ENCODE measurements at places on chromosomes 2 and 18. TPM values are rescaled to one million over a fixed set of nuclear protein-coding genes. Genes with fewer than 3 reads are reported as not detected.

DNA sequence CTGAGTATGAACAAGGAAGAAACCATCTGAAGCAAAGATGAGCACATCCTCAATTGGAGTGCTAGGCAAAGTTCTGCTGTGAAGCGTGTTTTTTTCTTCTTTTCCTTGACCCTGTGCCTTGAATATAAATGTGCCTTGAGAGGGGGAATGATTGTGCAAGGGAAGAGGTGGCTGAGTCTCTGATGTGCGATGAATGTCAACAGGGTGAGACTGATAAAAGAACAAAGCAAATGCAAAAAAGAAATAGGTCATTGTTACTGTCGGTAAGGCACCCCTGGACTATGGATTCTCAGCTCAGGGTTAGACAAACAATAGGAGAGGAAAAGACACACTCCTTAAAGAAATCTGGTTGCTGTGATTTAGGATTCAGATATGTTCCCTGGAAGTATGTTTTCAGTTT lies 54.5 kb downstream of the HDHD2 start:
- no peak overlapping the region for H3K4me3 ChIP-seq
- DNase-seq, result no peak
- H3K36me3 ChIP-seq, result no peaks in the 10 kb centered on the region
- no peaks in the 10 kb centered on the region for H3K27me3 ChIP-seq
- H3K4me1 ChIP-seq, result no peaks in the 10 kb centered on the region

DNA sequence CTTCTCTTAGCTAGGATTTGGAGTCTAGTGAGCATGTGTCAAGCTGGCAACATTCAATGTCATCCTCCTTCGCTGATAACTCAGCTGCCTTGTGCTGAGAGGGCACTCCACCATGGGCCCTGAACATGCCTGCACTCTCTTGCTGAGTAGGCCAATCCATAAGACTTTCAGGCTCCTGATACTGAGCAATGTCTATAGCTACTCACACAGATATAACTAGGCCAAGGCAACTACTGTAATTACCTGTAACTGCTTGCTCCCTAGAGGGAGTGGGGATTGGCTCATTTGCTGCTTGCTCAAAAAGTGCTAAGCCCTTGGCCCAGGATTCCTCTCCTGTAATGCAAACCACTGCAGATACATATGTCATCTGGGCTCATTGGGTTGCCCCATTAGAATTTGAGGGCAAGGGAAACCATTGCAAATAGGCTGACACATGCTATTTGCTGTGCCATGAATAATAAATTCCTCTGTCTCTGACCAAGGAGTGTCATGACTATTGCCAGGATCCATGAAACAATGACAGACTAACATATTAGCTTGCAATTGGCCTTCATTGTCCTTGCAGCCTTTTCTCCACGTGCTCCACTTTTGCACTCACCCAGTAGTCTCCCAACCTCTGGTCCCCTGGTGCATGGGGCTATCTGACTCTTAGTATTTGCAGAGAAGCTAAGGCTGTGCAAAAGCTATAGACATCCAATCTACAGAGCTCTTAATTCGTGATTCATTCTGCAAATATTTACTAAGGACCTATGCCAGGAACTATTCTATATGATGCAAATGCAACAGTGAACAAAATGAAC lies 36.9 kb upstream of the BMPR2 start:
- no peaks in the 10 kb centered on the region for H3K36me3 ChIP-seq
- DNase-seq, result no peak
- no peaks in the 10 kb centered on the region for H3K27me3 ChIP-seq
- no peak overlapping the region for H3K4me3 ChIP-seq

DNA sequence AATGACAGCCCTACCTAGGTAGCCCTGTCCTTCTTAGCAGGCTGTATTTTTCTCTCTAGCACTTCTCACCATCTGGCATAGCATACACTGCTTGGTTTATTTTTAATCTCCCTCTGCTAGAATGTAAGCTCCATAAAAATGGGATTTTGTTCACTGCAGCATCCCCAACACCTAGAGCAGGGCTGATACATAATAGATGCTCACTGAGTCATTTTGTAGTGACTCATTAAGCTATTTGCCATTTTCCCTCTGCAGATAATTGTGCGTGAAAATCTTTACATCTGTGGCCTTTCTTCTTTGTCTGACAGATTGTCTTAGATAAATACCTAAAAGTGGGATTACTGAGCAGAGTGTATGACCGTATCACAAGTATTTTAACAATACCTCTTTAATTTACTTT lies 82.5 kb downstream of the CERS6 start:
- H3K27me3 ChIP-seq, result no peaks in the 10 kb centered on the region
- DNase-seq, result no peak
- no peak overlapping the region for H3K4me3 ChIP-seq
- H3K36me3 ChIP-seq, result no peaks in the 10 kb centered on the region

GRCh38 chr2:160076241-160076640 lies 13.8 kb upstream of the PLA2R1 start:
- H3K4me1 ChIP-seq, result no peaks in the 10 kb centered on the region
- DNase-seq, result no peak
- no peak overlapping the region for H3K4me3 ChIP-seq

DNA sequence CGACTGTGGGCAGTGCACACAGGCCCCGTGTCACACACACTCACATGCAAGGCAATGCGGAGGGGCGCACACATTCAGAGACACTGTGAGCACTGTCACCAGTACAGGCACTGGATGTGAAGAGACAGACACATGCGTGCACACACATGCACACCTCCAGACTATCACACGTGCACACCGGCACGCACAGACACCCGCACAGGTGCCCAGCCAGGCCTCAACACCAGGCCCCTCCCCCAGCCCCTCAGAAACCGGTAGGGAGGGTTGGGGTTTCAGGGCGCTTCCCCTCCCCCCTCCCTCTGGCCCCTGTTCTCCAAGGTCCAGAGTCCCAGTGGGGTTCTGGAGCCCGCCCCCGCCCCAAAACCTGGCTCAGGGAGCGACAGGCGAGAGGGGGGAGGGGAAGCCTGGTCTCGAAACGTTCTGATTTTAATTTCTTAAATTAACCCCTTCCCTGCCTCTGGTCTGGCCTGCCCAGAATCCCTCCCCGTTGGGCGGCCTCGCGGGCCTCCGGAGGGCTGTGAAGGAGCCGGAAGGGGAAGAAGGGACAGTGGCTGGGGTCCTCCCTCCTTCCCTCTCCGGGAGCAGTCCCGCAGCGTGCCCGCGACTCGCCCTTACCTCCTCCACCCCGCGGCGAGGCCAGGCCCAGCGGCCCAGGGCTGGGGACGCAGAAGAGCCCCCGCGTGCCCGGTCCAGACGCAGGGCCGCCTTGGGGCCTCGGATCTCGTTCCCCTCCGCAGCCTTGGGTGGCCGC lies 558 bp downstream of the FBXO41 start:
- H3K4me1 ChIP-seq, result peaks cover 22% of the 10 kb centered on the region
- H3K36me3 ChIP-seq, result no peaks in the 10 kb centered on the region
- no peaks in the 10 kb centered on the region for H3K27me3 ChIP-seq
- peak overlapping the region; percentile 63 for H3K4me3 ChIP-seq
- no peak overlapping the region for H3K27ac ChIP-seq
- peak; percentile 42 for DNase-seq

DNA sequence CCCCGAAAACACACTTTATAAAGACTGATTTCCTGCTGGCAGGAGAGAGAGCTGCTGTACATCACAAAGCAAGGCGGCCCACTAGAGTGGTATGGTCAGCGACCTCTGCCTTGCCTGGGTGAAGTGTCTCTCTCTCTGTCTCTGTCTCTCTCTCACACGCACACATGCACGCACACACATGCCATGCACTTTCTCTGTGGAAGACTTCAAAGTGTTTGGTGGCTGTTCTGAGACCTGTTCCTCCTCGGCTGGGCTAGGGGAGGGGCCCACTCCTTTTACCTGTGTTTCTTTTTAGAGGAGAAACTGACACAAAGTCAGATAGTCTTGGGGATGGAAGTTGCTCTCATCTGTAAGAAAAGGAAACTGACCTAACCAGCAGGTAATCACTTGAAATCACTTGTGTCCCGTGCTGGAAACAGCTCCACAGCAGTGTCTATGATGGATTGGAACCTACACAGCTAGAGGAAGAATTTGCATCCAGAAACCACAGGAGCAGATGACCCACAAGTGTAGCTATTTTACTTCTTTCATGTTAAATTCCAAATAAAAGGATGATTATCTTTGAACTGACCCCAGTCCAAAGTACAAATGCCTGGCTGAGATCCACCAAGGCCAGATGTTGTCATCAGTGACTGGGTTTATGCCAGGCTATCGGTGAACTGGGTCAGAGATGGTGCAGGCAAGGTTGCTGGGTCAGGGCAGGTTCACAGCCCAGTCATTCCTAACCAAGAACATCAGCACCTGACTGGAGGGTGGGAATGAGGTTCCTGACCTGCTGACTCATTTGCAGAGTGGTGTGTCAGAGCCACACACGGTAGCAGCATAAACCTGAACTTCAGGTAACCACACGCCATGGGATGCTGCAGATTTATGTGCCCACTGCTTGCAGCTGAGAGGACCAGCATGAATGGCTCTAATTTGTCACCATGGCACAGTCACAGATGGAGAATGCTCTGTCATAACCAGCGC lies 63.0 kb downstream of the NPAS2 start:
- no peak overlapping the region for H3K27ac ChIP-seq
- no peak overlapping the region for H3K4me3 ChIP-seq
- no peaks in the 10 kb centered on the region for H3K4me1 ChIP-seq

Gene TLX2
- total RNA-seq, result 0.45 TPM

DNA sequence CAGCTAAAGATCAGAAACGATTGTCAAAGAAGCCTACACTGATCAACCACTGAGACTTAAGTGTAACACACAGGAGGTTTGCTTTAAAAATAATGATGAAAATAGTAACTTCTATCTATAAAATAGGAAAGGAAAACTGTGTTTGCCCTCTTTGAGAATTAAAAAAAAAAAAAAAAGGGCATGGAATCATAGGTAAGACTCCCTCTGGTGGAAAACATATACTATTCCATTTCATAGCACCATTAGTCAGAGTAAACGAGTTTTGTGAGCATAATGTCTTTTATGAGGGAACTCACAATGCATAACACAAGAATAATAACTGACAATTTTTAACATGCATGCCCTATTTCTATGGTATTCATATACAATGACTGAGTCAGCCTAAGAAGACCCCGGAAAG lies 36.3 kb downstream of the SLC35F5 start:
- no peak overlapping the region for H3K27ac ChIP-seq
- no peaks in the 10 kb centered on the region for H3K27me3 ChIP-seq
- peaks cover 32% of the 10 kb centered on the region for H3K36me3 ChIP-seq
- no peak overlapping the region for H3K4me3 ChIP-seq
- DNase-seq, result no peak

DNA sequence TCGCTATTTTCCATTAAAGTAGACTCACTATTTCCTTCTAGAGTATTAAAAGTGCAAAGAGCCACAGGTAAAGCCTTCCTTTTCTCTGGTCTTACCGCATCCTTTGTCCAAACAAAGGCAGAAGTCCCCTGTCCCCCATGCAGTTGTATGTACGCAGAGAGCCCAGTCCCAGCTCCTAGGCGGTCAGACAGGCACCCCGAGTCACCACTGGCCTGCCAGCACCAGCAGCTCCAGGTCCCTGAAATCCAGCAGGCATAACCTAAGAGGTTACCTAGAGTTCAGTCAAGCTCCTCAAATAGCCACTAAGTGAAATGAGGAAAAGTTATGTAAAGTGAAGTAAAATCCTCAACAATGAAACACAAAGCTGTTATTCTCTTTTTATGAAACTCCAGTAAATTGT lies 60.4 kb upstream of the TWIST2 start:
- no peak for DNase-seq
- no peaks in the 10 kb centered on the region for H3K36me3 ChIP-seq
- H3K27ac ChIP-seq, result no peak overlapping the region
- no peaks in the 10 kb centered on the region for H3K4me1 ChIP-seq
- no peak overlapping the region for H3K4me3 ChIP-seq

- no peak overlapping the region for H3K27ac ChIP-seq
- H3K27me3 ChIP-seq, result no peaks in the 10 kb centered on the region
- H3K4me3 ChIP-seq, result no peak overlapping the region
- DNase-seq, result no peak
Measured at GRCh38 chr2:129055242-129055641, 736.6 kb upstream of the HS6ST1 start.
